Gastroesophageal sphincter (tissue), 4 donors: ENCODE measurements at places on chromosomes 11 and 22. TPM values are rescaled to one million over a fixed set of nuclear protein-coding genes. Genes with fewer than 3 reads are reported as not detected.

TMEM86A gene
- 5.5 TPM for total RNA-seq

RPL27A gene
- total RNA-seq: 1,423 TPM

SYT12 gene
- total RNA-seq: 0.04 TPM

UBQLN3 gene
- total RNA-seq: not detected

H19 gene
- 406 TPM for total RNA-seq
